Aortic smooth muscle cell (primary cell): ENCODE measurements at places on chromosomes 3 and 15. TPM values are rescaled to one million over a fixed set of nuclear protein-coding genes. Genes with fewer than 3 reads are reported as not detected.

TRIP4 gene
- total RNA-seq = 11.3 and 11.4 TPM in 2 replicates

ITGA11 gene
- 24.3 and 43.8 TPM in 2 replicates for total RNA-seq

STX19 gene
- total RNA-seq = 0.06 TPM in 1 of 2 replicates, not detected in the other

BCHE gene
- 0.13 and 0.31 TPM in 2 replicates for total RNA-seq

MESP2 gene
- 0.25 and 0.53 TPM in 2 replicates for total RNA-seq

AGBL1 gene
- not detected in 2 replicates for total RNA-seq

MYZAP gene
- total RNA-seq = 0.44 and 0.66 TPM in 2 replicates

CYP19A1 gene
- 0.13 and 0.56 TPM in 2 replicates for total RNA-seq

PCOLCE2 gene
- 586 and 643 TPM in 2 replicates for total RNA-seq

SPATA12 gene
- under 0.01 and 0.06 TPM in 2 replicates for total RNA-seq

HIGD2B gene
- total RNA-seq = 0.13 TPM in 1 of 2 replicates, not detected in the other

HACD3 gene
- total RNA-seq = 71.7 and 91.0 TPM in 2 replicates

LRRC34 gene
- total RNA-seq = 3.4 and 3.8 TPM in 2 replicates

SERPINI2 gene
- not detected in 2 replicates for total RNA-seq

ITIH4 gene
- 2.6 and 4.8 TPM in 2 replicates for total RNA-seq

KLHL40 gene
- not detected in 2 replicates for total RNA-seq

SSR3 gene
- total RNA-seq = 264 and 322 TPM in 2 replicates

TAGLN3 gene
- not detected in 2 replicates for total RNA-seq

TWF2 gene
- total RNA-seq = 73.0 and 78.6 TPM in 2 replicates

RTP4 gene
- total RNA-seq = 0.79 and 0.99 TPM in 2 replicates

ITGB5 gene
- 543 and 583 TPM in 2 replicates for total RNA-seq

SPINK8 gene
- not detected in 2 replicates for total RNA-seq

ARL13B gene
- total RNA-seq = 9.1 and 9.9 TPM in 2 replicates

SLC12A1 gene
- total RNA-seq = not detected in 2 replicates

ARHGEF26 gene
- total RNA-seq = 1.8 and 2.6 TPM in 2 replicates

SYNPR gene
- not detected in 2 replicates for total RNA-seq

NDUFB4 gene
- total RNA-seq = 35.0 and 42.3 TPM in 2 replicates

CDC25A gene
- 3.9 and 7.7 TPM in 2 replicates for total RNA-seq

CACNA2D2 gene
- total RNA-seq = under 0.01 TPM in 1 of 2 replicates, not detected in the other

LPP gene
- 43.5 and 58.6 TPM in 2 replicates for total RNA-seq

CSPG4 gene
- total RNA-seq = 23.8 and 58.4 TPM in 2 replicates

GASK1A gene
- total RNA-seq = 0.62 and 0.92 TPM in 2 replicates

IL5RA gene
- not detected in 2 replicates for total RNA-seq

PIGZ gene
- 3.1 and 5.4 TPM in 2 replicates for total RNA-seq

GPR156 gene
- total RNA-seq = 0.31 and 0.40 TPM in 2 replicates

NOX5 gene
- 0.13 and 0.19 TPM in 2 replicates for total RNA-seq

CCRL2 gene
- total RNA-seq = 0.87 and 1.7 TPM in 2 replicates

LRRC31 gene
- not detected in 2 replicates for total RNA-seq

PPP1R14D gene
- not detected in 2 replicates for total RNA-seq

MUSTN1 gene
- total RNA-seq = not detected in 2 replicates

PPP2R3A gene
- total RNA-seq = 6.7 and 8.3 TPM in 2 replicates

PSTPIP1 gene
- total RNA-seq = 1.1 and 1.8 TPM in 2 replicates

JMJD7 gene
- total RNA-seq = 0.66 and 2.1 TPM in 2 replicates

TM4SF18 gene
- 2.7 and 3.4 TPM in 2 replicates for total RNA-seq

PDCD7 gene
- 12.0 and 12.3 TPM in 2 replicates for total RNA-seq

IMPG2 gene
- 0.44 and 0.53 TPM in 2 replicates for total RNA-seq

TGM4 gene
- total RNA-seq = 0.13 TPM in 1 of 2 replicates, not detected in the other

LMAN1L gene
- 0.13 and 0.25 TPM in 2 replicates for total RNA-seq

STARD5 gene
- 5.4 and 6.2 TPM in 2 replicates for total RNA-seq

CPEB1 gene
- 11.8 and 14.8 TPM in 2 replicates for total RNA-seq

RPP25 gene
- total RNA-seq = 6.7 and 7.9 TPM in 2 replicates
